Activated T-helper 1 cell treated with anti-CD3 and anti-CD28 coated beads, Interleukin-2, amount 50 U/mL, for 16 hours (primary cell): ENCODE measurements at places on chromosomes 11 and 22.

DNA sequence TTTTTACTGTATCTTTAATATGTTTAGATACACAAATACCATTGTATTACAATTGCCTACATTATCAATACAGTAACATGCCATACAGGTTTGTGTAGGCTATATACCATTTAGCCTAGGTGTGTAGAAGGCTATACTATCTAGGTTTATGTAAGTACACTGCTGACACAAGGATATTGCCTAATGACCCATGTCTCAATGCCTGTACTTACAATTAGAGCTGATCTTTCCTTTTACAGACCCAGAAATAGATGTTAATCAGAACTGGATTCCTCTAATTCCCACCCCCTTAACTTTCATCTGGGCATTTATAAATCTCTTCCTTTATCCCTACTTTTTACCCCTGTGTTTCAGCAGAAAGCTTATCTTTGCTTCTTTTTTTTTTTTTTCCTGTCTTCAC is 229.5 kb downstream of the METTL15 start:
- DNase-seq, result no peak

GRCh38 chr11:117278347-117278746 is 12.8 kb upstream of the BACE1-AS start:
- DNase-seq, result no peak

DNA sequence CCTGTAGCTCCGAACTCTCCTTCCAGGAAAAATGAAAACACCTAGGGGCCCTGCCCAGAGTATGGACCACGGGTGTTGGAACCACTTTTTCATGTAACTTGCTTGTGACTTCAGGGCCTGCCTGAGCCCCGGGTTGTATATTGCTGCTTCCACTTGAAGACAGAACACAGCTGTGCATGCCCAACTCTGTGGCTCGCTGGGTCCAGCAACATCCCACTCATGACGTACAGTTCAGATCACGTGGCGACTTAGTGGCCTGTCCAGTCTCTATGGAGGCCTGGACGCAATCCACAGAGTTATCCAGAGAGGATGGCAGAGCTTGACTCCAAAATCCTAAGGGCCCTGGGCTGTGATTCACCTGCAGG is 6.8 kb downstream of the C11orf21 start:
- no peak for DNase-seq

- DNase-seq, result no peak
Observed at GRCh38 chr11:109731451-109731850, 309.5 kb downstream of the C11orf87 start.

GRCh38 chr11:2158296-2158737 is 2.7 kb downstream of the INS start:
- DNase-seq, result no peak
